ENCODE measurements at places on chromosomes 2 and 18.
A peak's percentile ranks its signal among the peaks of the same experiment; 100 is the strongest.

DNA sequence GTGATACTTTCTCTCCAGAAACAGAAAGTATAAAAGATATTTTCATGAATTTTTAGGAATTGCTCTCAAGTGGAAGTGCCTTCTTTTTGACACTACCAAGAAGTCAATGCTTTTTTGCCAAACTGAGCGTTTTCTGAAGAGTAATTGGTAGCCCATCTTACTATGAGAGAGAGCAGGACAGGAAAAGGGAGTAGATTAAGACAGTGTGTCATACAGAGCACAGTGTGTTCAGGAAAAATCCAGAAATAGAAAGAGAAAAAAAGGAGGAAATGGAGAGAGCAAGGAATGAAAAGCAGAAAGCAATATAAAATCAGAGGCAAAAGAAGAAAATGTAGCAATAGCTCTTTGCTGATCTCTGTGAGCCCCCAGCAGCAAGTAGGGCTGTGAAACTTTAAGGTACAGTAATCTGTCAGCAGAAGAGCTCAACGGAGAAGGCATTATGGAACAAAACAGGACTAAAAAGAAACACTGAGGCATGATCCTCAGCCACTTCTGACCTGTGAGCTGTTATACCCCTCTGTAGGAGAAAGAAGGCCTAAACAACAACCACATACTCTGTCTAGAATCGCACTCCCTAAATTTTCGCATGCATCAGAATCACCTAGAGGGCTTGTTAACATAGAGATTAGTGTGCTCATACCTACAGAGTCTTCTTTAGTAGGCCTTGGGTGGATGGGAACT is 15.0 kb upstream of the PGAP1 start:
- no peak for DNase-seq

GRCh38 chr2:20208476-20208859 is 16.5 kb downstream of the SDC1 start:
- no peak for DNase-seq

DNA sequence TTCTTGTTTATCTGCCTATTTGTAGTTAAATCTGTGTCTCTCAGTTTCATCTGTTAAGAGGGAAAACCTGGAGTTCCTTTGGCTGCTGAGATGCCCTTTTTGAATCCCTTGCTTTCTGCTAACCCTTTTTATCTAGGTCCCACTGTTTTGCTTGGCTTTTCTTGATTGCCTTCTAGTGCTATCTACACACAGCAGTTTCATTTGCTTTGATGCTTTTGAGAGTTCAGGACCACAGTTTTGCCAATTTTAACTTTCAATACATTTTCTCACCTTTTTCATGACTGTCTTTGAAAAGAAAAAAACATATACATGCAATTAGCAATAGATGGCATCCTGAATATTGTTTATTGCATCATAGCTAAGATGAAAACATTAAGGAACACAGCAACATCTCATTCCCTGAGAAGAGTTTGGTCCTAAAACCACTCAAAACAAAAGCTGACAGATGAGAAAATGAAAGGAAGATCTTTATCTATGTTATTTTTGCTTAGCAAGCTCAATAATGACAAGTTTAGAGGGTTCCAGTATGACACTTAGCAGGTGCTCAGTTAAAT is 241.4 kb upstream of the MEX3C start:
- DNase-seq: no peak

DNA sequence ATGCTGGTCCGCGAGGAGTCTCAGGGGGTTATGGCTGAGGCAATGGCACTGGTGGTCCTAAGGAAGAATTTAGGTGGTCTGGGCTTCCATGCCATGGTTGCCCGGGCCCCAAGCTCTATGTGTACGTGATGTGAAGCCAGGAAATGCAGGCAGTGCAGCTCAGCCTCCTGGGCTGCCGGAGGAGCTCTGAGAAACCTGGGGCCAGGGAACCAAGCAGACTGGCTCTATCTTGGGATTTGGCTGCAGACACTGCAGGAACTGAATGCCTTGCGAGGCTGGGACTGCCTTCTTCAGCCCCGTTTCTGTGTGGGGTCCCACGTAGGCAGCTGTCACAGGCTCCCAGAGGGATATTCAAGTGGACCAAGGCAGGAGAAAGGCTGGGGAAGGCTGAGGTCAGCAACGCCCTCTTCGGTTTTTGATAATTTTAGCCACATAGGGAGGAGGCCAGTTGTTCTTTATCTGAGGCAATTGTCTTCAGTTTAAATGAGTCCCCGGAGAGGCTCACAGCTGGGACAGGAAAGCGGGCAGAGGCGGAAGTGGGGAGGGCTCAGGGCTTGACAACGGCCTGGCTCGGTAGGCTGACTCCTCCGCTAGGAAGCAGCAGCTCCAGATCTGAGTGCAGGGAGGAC is 77.7 kb downstream of the RHOB start:
- no peak for DNase-seq

- no peak for DNase-seq
These were observed 160.7 kb upstream of the NT5C1B start for GRCh38 chr2:18749912-18750526.

DNA sequence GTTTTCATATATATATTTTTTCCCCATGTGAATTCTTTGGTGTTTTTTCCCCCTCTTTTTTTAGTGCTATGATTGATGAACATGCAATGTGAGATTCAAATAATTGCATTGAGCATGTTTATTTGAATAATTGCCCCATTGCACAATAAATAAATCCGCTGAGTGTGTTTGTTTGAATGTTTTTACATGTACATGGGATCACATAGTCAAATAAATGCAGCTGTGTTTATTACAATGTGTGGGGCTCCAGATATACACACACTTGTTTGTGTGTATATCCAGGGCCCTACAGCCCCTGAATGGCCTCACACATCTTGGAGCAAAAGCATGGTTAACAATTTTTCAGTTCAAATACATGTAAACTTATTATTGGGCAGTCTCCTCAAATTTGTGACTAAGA is 134.5 kb downstream of the ZEB2 start:
- DNase-seq: no peak

GRCh38 chr2:196088203-196088602 is 19.6 kb upstream of the DNAH7 start:
- DNase-seq: no peak

DNA sequence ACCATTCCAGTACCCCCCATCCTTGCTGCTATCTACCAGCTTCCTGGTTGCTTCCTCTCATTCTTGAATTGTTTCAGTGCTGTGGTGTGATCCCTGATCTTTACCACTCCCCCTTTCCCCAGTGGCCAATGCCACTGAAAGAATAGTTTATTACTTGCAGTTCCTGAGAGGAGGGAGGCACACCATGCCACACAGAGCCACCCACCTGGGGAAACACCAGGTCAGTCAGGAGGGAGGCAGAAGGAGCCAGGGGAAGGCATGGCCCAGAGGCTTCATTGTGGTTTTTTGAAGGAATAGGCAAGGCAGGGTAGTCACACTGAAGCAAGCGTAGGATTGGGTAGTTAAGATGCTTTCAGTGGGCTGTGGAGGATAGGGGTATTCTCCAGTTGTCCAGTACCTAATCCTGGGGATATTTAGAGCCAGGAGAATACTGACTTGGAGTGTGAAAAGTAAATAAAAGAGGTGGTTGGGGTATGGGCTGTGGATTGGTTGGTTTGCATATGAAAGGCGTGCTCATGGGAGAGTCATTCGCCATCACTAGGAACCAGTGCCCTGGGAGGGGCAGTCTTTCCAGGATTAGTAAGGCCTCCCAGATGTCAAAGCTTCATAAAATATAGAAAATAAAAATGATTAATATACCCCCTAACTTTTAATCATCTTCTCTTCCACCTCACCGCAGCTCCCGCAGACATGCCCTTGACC is 6.7 kb upstream of the TMEM177 start:
- no peak for DNase-seq

GRCh38 chr2:163264341-163264740 is 425.8 kb upstream of the KCNH7 start:
- no peak for DNase-seq

DNA sequence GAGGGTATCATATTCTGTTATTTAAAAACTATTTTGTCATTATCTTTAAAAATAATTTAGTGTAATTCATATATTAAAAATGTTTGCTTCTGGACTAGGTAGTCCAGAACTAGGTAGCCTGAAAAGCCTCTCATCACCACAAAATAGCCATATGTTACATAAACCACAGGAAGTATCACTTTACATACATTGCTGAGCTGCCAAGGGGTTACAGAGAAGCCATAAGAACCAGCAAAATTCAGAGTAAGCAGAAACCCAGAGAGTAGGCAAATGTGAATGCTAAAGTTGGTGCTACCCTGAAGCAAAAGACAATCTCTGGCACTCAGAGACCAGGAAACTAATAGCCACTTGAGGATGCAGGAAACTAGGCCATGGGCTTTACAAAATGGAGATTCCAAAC is 60.9 kb downstream of the LOXHD1 start:
- DNase-seq: no peak

- no peak for DNase-seq
These were observed 195.3 kb downstream of the FHOD3 start for GRCh38 chr18:36492604-36493329.

GRCh38 chr2:15802657-15803542 is 137.4 kb upstream of the MYCN start:
- DNase-seq: no peak

DNA sequence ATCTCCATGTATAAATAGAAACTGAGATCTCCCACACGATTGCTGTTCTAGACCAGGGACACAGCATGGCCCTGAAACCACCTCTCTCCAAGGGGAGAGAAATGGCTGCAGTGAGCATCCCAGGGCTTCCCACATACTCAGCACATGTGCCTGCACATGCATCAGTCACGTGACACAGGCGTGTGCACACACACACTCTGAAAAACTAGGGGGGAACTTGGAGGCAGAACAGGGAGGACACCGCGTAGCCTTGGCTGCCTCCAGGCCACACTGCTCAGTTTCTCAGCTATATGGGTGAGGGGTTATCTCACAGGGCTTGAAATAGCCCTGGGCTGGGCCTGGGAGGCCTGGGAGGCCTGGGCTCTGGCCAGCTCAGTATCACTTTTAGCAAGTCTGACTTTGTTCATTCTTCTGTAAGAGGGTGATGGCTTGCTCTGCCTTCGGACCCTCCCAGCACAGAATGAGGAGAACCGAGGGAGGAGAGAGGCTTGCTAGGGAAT is 66.9 kb downstream of the EMX1 start:
- DNase-seq: peak; percentile 44

- DNase-seq: no peak
These were observed 9.0 kb upstream of the EN1 start for GRCh38 chr2:118856330-118856977.

- DNase-seq: no peak
These were observed 16.4 kb upstream of the CD28 start for GRCh38 chr2:203690117-203690431.

- DNase-seq: no peak
These were observed 21.7 kb downstream of the C18orf63 start for GRCh38 chr18:74337155-74337911.

DNA sequence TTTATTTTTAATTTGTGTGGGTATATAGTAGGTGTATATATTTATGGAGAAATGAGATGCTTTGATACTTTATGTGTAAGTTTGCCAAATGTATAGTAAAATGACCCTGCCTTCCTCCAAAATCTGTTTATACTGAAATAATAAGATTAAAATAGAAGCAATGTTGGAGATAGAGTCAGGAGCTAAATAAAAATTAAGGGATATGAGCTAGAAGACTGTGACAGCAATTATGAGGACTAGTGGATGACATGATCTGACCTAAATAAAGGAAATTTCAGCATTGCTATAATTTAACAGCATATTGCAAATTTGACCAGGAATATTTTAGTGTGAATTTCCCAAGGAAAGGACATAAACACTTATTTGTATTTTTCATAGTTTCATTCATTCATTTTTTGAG is 60.7 kb downstream of the ITGB6 start:
- DNase-seq: no peak

DNA sequence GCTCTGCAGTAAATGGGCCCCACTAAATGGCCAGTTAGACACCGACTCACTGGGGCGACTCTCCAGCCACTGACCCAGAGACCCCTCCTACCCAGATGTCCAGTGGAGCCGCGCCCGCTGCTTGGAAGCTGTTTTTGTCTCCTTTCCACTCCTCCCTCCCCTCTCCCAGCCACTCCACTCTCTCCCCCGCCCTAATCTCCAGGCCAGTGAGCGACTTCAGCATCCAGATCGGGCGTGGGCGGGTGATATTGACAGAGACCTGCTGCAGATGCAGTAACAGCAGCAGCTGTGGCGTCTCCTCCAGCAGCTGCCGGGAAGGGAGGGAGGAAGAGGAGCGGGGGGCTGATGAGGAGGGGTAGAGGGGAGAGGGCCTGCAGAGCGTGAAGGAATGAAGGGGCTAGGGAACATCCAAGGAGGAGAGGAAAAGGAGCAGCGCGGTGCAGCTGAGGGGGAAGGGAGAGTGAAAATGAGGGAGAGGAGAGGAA is at the start of gene SCN7A:
TSS of gene SCN7A (minus strand) at position 110 of the 485 bp plus-strand sequence. CDS start 16,553 bp downstream, outside the sequence.
- DNase-seq: peak; percentile 69

- peak; percentile 85 for DNase-seq
These were observed 20.6 kb downstream of the TEX44 start for GRCh38 chr2:231613331-231613662.

DNA sequence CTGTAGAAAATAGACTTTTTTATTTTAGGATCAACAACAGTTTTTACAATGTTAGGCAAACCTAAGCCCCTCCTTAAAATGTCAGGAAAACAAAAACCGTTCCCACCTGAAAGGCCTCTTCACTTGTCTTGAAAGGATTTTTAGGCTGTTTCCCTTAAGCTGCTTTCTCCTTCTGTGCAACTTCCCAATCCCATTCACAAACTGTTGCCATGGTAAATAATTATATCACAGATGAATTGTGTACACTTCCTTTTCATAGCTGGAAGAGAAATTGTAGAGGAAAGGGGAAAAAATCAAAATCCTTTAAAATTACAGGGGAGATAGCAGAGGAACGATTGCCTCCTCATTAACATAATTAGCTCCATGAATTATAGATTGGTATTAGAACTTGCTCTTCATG is 1488.0 kb upstream of the CELF4 start:
- DNase-seq: no peak

- DNase-seq: peak; percentile 91
These were observed 126.6 kb upstream of the PPP1CB start for GRCh38 chr2:28624793-28625701.

GRCh38 chr2:21710031-21710430 is 586.3 kb downstream of the TDRD15 start:
- DNase-seq: no peak

DNA sequence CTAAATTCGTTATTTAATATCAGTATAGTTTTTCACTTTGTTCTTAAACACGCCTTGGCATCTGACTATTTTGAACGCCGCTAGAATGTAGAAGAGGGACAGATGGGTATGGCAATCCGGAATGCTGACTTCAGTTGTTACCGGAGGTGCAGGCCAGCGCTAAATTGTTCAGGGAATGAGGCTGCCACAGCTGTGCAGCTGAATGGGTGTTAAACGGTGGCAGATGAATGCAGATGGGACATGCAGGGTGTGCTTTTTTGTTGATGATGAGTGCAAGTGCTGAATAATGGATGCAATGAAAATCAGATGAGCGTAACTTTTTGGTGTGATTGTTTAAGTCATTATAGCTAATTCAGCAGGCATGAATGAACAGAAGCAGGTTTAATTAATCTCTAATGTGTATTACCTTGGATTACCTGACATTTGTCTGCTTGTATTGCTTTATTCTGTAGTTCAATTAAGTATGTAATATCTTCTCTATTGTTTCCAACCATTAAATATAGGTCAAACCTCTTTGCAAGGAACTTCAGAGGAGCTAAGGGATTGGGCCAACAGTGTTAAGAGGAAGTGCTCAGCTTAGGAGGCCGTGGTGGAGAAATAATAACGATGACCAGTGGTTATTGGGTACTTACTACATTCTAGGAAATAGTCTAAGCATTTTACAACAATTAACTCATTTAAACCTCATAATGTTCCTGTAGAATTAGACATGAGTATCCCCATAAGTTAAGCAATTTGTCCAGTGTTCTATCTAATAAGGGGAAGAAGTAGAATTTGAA is 11.9 kb upstream of the CREG2 start:
- DNase-seq: no peak
